AG20443 (cell line): ENCODE measurements at places on chromosomes 7 and 10.

DNA sequence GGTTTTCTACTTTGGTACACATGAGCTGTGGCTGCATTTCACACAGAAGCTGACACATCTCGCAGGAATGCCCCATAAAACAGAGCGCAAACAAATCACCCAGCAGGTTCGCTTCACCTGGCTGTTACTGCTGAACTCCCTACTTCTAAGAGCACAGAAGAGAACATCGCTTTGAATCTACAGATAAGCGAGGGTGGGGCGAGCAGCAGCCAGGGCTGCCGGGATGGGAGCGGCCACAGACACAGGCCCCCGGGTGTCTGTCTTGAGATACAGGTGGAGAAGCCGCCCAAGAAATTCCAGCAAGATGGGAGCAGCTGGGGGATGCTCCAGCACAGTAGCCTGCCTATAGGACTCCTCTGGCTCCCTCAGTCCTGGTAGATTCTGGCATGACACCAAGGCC, 27.4 kb downstream of the OGDHL start:
- DNase-seq: no peak

GRCh38 chr7:81181066-81181465, 262.2 kb upstream of the SEMA3C start:
- no peak for DNase-seq

- peak; percentile 15 for DNase-seq
These were observed 50.0 kb downstream of the SRI start for GRCh38 chr7:88169717-88170320.

- no peak for DNase-seq
These were observed 54.6 kb upstream of the NRG3 start for GRCh38 chr10:81820418-81820817.

DNA sequence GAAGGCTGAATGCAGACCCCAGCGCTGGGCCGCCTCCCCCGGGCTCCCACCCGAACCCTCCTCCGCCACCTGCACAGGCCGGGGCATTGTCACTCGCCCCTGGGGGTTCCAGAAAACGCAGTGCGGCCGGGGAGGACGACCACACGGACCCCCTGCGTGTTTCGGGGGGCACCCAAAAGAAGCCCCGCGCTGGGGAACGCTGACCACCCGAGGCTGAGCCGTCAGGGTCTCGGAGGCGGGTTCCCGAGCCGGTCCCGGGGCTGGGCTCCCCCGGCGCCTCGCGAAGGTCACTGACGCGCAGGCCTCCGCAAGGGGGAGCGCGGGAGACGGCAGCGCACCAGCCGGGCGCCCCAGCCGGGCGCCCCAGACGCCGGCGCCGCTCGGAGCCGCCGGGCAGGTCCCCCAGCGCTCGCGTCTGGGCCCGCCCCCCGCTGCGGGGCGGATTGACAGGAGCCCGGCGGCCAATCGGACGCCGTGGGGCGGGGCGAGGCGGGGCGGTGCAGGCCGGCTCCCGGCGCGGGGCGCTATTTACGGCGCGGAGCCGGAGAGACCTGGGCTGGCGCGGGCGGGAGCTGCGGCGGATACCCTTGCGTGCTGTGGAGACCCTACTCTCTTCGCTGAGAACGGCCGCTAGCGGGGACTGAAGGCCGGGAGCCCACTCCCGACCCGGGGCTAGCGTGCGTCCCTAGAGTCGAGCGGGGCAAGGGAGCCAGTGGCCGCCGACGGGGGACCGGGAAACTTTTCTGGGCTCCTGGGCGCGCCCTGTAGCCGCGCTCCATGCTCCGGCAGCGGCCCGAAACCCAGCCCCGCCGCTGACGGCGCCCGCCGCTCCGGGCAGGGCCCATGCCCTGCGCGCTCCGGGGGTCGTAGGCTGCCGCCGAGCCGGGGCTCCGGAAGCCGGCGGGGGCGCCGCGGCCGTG, at the start of gene BAMBI:
BAMBI (plus strand) TSS at position 554 of the 920 bp plus-strand sequence. CDS start 377 bp downstream, outside the sequence.
- DNase-seq: peak; percentile 97

DNA sequence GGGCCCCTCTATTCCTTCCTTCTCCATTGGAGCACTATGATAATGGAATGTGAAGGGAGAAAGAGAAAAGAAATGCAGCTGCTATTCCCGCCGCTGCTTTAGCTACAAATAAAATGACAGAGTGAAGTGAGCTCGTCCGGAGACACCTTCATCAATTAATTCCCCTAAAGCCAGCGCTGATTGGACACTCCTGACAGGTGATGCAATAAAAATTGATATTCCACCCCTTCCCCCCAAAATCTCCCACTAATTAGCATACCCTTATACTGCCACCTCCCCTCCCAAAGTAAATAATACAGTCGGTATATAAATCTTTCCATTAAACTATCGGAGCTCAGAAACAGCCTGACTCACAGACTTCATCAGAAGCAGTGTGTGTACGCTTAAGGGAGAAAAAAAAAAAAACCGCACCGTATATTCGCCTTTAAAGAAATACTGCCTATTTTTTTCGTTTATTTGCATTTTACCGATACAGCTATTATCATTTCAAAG, 7.3 kb downstream of the SKIDA1 start:
- no peak for DNase-seq

- DNase-seq: no peak
These were observed 607.2 kb upstream of the MGMT start for GRCh38 chr10:128859738-128860386.

- DNase-seq: peak; percentile 65
These were observed 48.7 kb upstream of the DYNC1I1 start for GRCh38 chr7:95723583-95724180.

GRCh38 chr7:82444220-82444909, 788 bp upstream of the CACNA2D1 start:
- no peak for DNase-seq

GRCh38 chr10:26624006-26624405, 73.5 kb upstream of the PDSS1 start:
- DNase-seq: no peak

- no peak for DNase-seq
These were observed 17.8 kb downstream of the LRRTM3 start for GRCh38 chr10:66943590-66943989.

DNA sequence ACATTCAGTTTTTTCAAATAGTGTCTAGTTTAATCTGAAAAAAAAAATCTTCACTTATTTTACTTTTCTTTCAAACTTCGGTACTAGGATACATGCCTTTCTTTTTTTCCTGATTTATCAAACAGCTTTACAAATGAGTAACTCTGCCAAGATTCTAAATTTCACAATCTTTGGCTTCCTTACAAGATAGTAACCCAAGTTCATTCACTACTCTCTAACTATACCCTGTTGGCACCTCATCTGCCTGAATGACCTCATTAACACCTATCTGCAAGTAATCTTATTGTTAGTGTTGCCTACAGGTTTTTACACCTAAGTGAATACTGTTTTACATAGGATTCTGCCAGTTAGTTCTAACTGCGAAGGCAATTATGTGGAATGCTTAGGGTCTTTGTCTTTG, 159.8 kb downstream of the FOXP2 start:
- peak; percentile 8 for DNase-seq

- no peak for DNase-seq
These were observed 92.6 kb downstream of the UNCX start for GRCh38 chr7:1325246-1325645.

DNA sequence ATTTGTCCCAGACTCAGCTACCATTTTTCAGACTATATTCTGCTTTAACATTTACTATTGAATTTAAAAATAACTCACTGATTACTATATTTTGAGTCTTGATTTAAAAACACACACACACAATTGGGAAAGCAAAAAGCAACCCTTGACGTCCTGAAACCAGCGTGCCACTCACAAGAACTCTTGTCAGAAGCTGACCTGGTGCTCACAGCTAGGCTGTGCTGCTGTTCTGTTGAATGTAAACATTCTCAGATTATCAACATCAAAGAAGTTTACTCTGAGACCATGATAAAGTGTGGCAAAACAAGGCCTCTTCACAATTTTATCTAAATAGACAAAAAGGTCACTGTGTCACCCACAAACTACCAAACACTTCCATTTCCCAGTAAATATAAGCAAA, 62.6 kb upstream of the CACNA2D1 start:
- no peak for DNase-seq

- no peak for DNase-seq
These were observed 174.9 kb upstream of the HPS1 start for GRCh38 chr10:98621630-98622029.

DNA sequence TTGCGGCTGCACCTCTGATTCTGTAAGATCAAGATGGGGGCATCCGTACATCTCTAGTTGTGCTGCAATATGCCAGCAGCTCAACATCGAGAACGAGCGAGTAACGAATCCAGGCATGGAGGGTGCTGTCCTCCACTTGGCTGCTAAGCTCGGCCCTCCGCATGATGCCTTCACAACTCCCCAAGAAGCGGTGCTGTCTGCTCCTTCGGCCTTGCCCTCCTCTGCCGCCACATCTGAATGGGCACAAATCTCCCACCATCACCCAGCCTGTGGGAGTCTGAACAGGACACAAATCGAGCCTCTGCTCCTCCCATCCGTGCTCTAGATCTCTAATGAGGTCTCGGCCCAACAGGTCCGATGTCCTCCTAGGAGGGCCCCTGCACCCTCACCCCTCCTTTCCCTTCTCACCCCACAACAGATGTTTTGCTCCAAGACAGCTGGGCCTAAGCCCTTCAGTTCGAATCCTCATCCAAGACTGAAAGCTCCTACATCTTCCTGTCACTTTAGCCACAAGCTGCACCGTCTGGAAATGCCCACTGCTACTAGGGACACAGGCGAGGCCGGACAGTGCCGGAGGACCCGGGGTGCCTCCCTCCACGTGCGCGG, 86.7 kb downstream of the ZNF33B start:
- no peak for DNase-seq

GRCh38 chr10:60549686-60550085, 160.0 kb upstream of the ANK3 start:
- no peak for DNase-seq

DNA sequence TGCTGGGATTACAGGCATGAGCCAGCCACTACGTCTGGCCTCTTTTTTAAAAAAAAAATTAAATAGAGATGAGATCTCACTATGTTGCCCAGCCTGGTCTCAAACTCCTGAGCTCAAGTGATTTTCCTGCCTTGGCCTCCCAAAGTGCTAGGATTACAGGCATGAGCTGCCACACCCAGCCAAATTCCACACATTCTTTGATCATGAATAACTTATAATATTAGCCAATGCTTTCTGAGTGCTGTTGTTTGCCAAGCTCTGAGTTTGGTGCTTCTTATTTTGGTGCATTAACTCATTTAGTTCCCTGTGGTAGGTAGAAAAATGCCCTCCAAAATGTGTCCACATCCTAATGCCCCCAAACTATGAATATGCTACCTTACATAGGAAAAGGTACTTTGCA, 47.2 kb upstream of the MKI67 start:
- DNase-seq: no peak
